ENCODE measurements at places on chromosomes 5 and 9. TPM values are rescaled to one million over a fixed set of nuclear protein-coding genes. Genes with fewer than 3 reads are reported as not detected.

Gene PRLR
- not detected for total RNA-seq

DNA sequence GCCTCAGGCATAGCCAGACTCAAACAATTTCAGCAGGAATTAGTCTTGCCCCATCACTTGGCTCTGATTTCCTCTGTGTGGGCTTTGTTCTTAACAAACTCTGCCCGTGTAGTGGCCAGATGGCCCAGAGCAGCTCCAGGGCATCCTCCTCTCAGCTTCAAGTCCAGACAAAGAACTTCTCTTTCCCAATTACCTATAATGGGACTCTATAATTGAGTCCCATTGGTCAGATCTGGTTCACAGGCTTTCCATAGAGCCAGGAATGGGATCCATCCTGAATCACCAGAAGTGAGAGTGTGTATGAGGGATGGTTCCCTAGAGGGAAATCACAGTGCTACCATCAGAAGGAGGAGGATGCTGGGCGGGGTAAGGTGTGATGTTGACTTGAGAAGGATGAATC is 515.8 kb downstream of the KIF4B start:
- no peak overlapping the region for H3K4me3 ChIP-seq
- no peaks in the 10 kb centered on the region for H3K36me3 ChIP-seq
- no peak for DNase-seq
- H3K27ac ChIP-seq, result no peak overlapping the region
- peaks cover 10% of the 10 kb centered on the region for H3K27me3 ChIP-seq
- no peaks in the 10 kb centered on the region for H3K4me1 ChIP-seq

Gene FTMT
- total RNA-seq, result not detected

Gene GTF2H2
- 60.6 TPM for total RNA-seq

GRCh38 chr9:113568571-113569321 is 105.2 kb downstream of the RGS3 start:
- no peak overlapping the region for H3K27ac ChIP-seq
- peak; percentile 2 for DNase-seq
- H3K36me3 ChIP-seq, result no peaks in the 10 kb centered on the region
- H3K4me3 ChIP-seq, result no peak overlapping the region
- no peaks in the 10 kb centered on the region for H3K27me3 ChIP-seq

DNA sequence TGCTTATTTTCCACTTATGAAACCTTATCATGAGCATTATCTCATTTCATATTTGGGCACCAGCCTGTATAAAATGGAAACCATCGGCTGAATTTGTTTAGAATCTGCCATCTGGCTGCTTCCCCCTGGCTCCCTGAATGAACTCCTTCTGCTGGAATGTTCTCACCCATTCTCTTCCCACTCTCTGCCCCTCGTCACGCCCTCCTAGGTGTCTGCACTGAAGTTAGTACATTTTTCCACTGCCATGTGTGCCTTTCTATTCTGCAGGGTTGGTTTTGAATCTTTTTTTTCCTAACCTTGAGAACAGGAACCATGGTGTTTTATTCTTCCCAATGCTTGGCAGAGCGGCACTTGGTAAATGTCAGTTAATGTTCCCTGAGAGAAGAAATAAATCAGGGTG is 359.7 kb downstream of the MLLT3 start:
- no peak for DNase-seq
- no peak overlapping the region for H3K4me3 ChIP-seq
- H3K36me3 ChIP-seq, result no peaks in the 10 kb centered on the region
- H3K27me3 ChIP-seq, result no peaks in the 10 kb centered on the region

DNA sequence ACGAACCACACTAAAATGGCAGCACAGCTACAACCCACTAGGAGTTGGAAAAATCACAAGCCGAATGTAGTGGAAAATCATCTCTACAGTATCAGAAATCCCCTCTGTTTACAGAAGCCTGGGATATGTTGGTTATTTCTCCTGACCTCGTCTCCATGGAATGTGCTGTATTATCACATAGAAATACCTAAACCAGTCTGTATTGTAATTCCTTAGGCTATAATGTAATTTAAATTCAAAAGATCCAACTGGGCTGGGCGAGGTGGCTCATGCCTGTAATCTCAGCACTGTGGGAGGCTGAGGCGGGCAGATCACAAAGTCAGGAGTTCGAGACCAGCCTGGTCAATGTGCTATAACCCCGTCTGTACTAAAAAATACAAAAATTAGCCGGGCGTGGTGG is 244.8 kb upstream of the MPDZ start:
- H3K27me3 ChIP-seq, result no peaks in the 10 kb centered on the region
- no peak overlapping the region for H3K27ac ChIP-seq
- H3K4me1 ChIP-seq, result no peaks in the 10 kb centered on the region
- no peak overlapping the region for H3K4me3 ChIP-seq
- H3K36me3 ChIP-seq, result no peaks in the 10 kb centered on the region
- DNase-seq, result no peak
